Activated naive CD4-positive, alpha-beta T cell (primary cell): ENCODE measurements at places on chromosomes 2 and 18.

DNA sequence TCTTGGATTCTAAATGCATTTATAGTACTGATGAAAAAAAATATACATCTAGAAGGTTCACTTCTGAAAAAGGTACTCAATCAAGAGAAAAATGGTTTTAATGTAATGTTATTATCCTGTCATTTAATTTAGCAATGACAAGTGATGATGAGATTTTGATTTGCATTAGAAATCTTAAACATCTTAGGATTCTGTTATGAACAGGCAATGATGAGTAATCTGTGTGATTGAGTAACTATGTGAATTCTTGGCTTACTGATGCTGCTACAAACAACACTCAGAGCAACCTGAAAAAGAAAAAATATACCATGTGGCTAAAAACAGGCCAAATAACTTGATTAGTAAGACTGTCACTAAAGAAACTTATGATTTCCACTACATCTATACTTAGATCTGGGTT is 30.1 kb downstream of the RBKS start:
- DNase-seq, result no peak

DNA sequence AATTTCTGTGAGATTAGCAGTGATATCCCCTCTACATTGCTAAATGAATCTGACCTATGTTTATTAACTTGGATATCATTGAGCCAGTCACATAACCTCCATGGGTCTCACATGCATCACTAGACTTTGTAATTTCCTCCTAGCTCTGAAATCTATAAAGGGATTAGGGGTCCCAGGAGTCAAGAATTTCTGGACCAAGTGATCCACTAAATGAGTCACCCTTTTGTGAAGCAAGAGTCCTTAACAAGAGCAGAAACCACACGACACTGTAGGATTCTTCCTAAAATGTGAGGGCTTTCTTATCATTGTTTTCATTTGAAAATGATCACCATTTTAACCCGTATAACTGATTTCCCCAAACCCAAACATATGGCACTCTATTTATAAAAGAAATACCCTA is 90.3 kb downstream of the DHRS9 start:
- no peak for DNase-seq

GRCh38 chr2:141508806-141509595 is 621.8 kb downstream of the LRP1B start:
- no peak for DNase-seq

- no peak for DNase-seq
Measured at GRCh38 chr2:48059975-48060374, 153.7 kb upstream of the FBXO11 start.

- DNase-seq, result no peak
Measured at GRCh38 chr18:77481541-77481940, 231.9 kb downstream of the GALR1 start.

- DNase-seq, result no peak
Measured at GRCh38 chr18:78890388-78890787, 89.2 kb upstream of the SALL3 start.

- no peak for DNase-seq
Measured at GRCh38 chr2:85213901-85214512, 80.8 kb downstream of the TCF7L1 start.

- no peak for DNase-seq
Measured at GRCh38 chr2:104852090-104852666, 1.7 kb upstream of the POU3F3 start.

- no peak for DNase-seq
Measured at GRCh38 chr2:141778315-141778835, 352.4 kb downstream of the LRP1B start.

DNA sequence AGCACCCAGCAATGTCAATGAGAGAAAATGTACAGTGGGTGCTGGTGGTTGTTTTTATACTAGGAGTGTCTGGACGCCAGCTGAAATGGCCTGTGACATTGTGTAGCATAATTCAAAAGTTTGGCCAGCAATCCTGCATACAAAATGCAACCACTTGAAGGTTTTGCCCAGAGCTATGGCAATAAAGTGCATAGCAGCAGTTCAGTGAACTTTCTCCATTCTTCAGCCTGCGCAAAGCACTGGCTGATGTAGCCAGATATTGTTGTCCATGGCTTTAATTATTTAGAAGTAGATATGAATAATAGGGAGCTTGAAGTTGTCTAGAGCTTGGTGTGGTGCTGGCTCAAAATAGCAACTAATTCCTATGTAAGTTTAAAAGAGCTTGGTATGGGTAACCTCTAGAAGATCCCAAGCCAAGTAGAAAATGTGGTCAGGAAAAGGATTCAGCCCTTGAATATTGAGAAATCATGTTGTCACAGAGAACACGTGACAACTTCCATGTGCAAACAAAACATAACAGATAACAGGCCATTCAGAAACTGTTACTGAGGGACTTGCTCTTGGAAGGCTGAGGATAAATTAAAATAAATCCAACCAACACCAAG is 33.3 kb upstream of the PGAP1 start:
- no peak for DNase-seq

- no peak for DNase-seq
Measured at GRCh38 chr2:171798156-171798820, 95.8 kb downstream of the SLC25A12 start.

GRCh38 chr2:216775043-216775453 is 79.7 kb upstream of the IGFBP5 start:
- DNase-seq, result no peak

DNA sequence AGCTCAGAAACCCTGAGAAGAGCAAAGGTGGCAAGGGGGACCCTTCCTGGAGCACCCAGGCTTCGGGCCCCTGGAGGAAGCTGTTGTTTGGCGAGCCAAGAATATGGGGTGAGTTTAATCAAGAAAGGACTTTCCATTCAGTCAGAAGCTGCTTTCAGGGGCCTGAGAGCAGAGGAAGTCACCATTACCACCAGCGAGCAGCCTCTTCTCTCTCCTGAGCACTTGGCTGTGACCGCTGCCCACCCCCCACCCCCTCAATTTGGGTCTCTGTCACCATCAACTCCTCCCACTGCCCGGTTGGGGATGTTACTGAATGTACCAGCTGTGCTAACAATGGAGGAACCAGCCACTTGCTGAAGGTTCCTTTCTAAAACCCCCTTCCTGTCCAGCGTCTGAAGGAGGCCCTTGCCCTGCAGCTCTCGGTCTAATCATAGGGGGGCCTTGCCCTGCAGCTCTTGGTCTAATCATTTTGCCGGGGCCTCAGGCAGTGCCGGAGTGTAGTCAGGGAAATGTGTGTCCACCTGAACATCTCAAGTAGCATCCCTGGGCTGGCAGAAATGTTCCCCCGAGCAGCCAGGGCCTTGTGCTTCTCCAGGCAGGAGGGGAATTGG is 943 bp downstream of the INPP5D start:
- no peak for DNase-seq

- no peak for DNase-seq
Measured at GRCh38 chr2:85743304-85743978, 10.3 kb upstream of the ATOH8 start.

DNA sequence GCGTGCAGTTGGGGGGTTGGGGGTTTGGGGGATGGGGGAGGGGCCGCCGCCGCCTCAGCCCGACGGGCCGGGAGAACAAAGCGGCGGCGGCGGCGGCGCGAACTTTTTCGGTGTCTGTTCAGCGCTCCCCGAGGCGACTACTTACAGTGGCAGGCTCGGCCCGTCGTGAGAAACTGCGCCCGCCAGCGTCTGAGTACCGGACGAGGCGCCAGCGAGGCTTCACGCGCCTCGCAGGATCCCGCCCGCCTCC is 172 bp downstream of the PRKD3 start:
- peak; percentile 41 for DNase-seq

DNA sequence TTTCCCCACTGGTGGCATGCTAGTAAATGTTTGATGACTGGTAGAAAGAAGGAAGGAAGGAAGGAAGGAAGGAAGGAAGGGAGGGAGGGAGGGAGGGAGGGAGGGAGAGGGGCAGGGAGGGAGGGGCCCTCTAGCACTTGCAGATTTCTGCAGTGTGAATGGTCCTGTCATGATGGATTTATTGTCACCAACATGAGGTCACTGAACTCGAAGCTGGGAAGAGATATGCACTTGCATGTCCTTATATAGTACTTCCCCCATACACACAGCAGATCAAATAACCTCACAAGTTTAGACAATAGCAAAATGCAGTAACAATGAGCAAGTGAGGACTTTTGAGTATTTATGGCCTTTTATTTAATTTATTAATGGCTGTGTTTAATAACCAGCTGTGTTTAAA is 44.5 kb upstream of the CXCR4 start:
- DNase-seq, result no peak

DNA sequence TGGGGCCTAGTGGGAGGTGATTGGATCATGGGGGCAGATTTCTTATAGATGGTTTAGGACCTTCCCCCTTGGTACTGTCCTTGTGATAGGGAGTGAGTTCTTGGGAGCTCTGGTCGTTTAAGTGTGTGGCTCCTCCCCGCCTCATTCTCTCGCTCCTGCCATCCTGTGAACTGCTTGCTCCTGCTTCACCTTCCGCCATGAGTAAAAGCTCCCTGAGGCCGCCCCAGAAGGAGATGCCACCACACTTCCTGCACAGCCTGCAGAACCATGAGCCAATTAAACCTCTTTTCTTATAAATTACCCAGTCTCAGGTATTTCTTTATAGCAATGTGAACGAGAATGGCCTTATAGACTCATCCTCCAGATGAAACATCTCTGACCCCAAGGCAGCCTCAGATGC is 101.5 kb downstream of the KCNF1 start:
- DNase-seq, result no peak

DNA sequence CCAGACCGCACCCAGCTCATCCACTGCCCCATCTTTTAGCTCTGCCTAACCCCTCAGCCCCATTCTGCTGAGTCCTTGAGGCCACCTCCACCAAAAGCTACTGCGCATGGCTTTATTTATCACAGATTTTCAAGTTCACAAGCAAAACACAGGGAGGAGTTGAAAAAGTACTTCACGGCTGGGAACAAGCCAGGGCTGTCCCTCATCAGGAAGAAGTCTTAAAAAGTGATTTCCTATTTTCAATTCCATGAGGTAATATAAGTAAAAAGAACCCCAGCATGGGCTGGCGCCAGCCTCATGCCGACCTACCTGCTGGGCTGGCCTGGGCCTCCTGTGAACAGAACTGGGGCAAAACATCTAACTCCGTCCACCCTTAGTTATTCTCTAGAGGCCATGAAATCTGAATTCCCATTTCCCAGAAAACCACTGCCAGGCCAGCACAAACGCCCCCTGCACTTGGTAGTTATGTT is 69.0 kb downstream of the POLR1A start:
- DNase-seq, result no peak

DNA sequence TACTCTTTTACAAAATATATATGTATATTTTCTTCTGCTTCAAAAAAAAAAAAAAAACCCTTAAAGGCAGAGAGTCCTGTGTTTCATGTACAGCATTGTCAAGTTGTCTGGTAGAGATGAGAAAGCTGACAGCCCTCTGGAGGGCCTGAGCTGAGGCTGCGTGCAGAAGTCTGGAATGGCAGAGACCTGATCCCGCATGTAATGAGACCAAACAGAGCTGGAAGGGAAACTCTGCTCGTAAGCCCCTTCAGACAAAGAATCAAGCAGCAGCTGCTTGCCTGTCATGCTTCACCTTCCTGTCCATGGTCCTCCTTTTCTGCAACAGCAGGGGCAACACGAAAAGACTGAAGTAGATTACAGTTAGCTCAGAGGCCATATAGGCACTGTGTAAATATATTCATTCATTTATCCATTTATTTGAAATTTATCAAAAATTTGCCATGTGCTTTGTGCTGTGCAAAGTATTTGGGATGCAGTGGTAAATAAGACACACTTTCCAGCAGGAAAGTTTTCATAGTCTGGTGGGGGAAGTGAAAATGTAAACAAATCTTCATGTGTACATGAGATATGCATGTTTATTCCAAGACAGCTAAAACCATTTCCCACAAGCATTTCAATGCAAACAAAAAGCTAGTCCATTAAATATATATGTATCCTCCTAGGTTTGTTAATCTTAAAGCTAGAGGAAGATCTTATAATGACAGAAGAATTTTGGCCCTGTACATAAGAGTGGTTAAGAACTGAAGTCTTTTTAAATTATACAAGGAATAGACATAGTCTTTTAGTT is 912.7 kb downstream of the CPS1 start:
- DNase-seq, result no peak

DNA sequence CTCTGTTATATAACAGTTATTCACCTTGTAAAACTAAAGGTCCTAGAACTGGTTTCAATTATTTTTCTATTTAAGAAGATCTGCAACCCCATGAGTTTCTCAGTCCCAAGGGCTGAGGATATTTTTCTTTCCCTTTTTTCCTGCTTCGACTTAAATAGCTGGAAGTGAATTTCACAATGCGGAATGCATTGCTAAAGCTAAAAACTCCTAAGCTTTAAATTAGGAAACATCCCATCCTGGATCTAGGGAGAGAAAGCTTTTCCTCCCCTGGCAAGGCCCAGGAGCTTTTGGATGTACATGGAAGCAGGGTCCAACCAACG is 1.4 kb downstream of the RFX8 start:
- DNase-seq, result no peak

DNA sequence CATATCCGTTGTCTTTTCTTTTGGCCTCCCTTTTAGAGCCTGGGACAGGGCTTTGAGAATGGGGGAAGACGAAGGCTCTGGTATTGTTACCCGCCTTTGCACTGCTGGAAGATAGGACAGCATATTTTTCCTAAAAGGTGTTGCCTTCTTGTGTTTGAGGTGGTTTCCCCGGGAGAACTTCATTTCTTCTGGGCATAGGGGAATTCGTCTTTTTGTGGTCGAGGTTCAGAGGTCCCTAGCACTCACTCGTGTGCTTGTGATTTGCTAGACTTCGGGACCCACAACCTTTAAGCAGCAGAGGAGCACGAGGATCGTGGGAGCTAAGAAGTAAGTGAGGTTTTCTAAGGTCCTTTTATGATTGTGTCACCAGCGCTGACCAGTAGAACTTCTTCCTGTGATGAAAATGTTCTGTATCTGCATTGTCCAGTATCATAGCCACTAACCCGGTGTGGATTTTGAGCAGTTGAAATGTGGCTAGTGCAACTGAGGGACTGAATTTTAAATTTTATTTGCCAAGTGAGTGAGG is 611 bp downstream of the ZNF512 start:
- no peak for DNase-seq
